ENCODE measurements at places on chromosomes 4 and X. TPM values are rescaled to one million over a fixed set of nuclear protein-coding genes. Genes with fewer than 3 reads are reported as not detected.

Gene ARSD
- total RNA-seq, result 69.7 TPM

Gene FBXW7
- 15.9 TPM for total RNA-seq

Gene TMEM128
- total RNA-seq, result 13.7 TPM

Gene USP17L28
- total RNA-seq, result not detected

Gene KCND1
- total RNA-seq, result 3.0 TPM

Gene TLR1
- 13.2 TPM for total RNA-seq

Gene CFP
- 23.7 TPM for total RNA-seq

Gene CFI
- total RNA-seq, result 1.6 TPM

Gene TMEM156
- 1.1 TPM for total RNA-seq

Gene FRMPD4
- total RNA-seq, result not detected

Gene GPR82
- total RNA-seq, result not detected

Gene TCEAL9
- 4.0 TPM for total RNA-seq

Gene CXCL1
- total RNA-seq, result 0.27 TPM

Gene SMR3A
- not detected for total RNA-seq

Gene SOWAHB
- total RNA-seq, result not detected

Gene PDZD4
- under 0.01 TPM for total RNA-seq

Gene KIAA1210
- not detected for total RNA-seq

Gene DCHS2
- total RNA-seq, result under 0.01 TPM

Gene ADH1C
- total RNA-seq, result not detected

Gene NAA11
- under 0.01 TPM for total RNA-seq

Gene CACNA1F
- 1.3 TPM for total RNA-seq

Gene ADH4
- not detected for total RNA-seq

Gene CORIN
- total RNA-seq, result under 0.01 TPM

Gene GPR119
- not detected for total RNA-seq

Gene CXorf65
- not detected for total RNA-seq

Gene CT47B1
- total RNA-seq, result not detected

Gene HTR2C
- under 0.01 TPM for total RNA-seq

Gene CDKN2AIP
- total RNA-seq, result 31.0 TPM

Gene FGF16
- 4.0 TPM for total RNA-seq

Gene EGF
- 1.1 TPM for total RNA-seq

Gene CC2D2A
- 0.27 TPM for total RNA-seq

Gene CDX4
- total RNA-seq, result not detected

Gene MTMR1
- total RNA-seq, result 13.5 TPM

Gene NXF3
- under 0.01 TPM for total RNA-seq

Gene ENPEP
- total RNA-seq, result 0.27 TPM

Gene NSG1
- total RNA-seq, result not detected

Gene COX7B2
- total RNA-seq, result not detected

Gene SMIM9
- not detected for total RNA-seq

Gene SLC30A9
- total RNA-seq, result 46.0 TPM

Gene ZNF81
- 3.8 TPM for total RNA-seq

Gene CITED1
- not detected for total RNA-seq

Gene SHROOM4
- 2.4 TPM for total RNA-seq
